SK-N-SH (cell line): ENCODE measurements at places on chromosomes 7 and 10.
A peak's percentile ranks its signal among the peaks of the same experiment; 100 is the strongest.

DNA sequence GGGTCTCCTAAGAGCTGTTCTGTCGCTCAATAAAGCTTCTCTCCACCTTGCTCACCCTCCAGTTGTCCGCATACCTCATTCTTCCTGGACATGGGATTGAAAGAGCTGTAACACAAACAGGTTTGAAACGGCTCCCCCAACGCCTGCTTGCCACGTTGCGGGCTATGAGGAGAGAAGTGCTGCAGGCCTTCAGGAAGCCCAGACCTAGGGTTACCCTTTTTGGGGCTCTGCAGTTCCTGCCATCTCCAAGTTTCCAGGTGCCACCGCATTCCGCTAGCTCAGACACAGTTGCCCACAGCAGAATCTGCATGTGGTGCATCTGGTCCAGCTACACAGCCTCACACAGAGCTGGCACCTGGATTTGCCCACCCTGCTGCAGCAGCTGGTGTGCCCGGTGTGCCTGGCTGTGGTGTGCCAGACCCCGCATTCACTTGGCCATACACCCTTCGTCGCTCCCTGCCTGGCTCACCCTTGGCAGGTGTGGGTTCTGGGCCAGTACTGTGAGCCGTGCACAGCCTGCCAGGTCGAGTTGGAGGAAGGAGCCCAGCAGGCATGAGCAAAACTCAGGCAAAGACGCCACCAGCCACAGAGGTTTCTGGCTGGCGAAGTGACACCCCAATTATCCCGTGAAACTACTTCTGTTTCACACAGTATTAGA lies 253.2 kb upstream of the SEMA3A start:
- no peak for DNase-seq

- no peak for DNase-seq
Measured at GRCh38 chr10:101965075-101965765, 90.8 kb downstream of the ARMH3 start.

- no peak for DNase-seq
Measured at GRCh38 chr7:122136078-122136477, 8.0 kb downstream of the AASS start.

DNA sequence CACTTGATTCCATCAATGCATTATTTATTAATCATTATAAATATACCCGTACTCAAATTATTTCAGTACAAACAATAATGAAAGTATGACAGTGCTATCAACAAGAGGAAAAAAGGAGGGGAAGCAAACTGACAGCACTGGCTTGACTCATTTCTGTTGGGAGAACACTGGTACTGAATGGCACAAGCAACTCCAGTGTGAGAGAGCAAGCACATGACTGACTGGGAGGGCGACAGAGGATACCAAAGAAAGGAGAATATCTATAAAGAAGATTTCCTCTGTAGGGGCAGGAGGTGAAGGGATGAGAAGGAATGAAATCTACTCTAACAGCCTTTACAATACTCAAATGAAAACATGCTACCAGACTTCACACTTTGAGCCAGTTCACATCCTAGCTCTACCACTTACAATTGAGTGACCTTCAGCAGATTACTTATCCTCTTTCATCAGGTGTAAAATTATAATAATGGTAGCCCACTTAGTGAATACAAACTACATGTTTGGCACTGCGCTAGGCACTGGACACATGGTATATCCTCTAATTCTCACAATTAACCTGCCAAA lies 1.5 kb downstream of the USP54 start:
- no peak for DNase-seq

DNA sequence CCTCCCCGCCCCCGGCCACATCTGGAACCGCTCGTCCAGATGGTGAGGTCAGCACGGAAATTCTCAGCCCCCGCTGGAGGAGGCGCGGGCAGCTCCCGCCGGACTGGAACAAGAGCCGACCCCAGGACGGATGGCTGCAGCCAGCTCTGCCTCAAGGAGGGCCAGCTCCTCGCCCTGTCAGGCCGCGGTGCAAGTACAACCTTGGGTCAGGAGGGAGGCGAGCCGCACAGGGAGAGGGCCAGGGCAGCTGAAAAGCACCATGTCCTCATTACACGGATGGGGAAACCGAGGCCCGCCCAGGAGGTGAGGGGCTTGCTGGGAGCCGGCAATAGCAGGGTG lies 3.8 kb upstream of the GRIFIN start:
- no peak for DNase-seq

- DNase-seq: no peak
Measured at GRCh38 chr10:21292763-21293517, 232.5 kb downstream of the SKIDA1 start.

DNA sequence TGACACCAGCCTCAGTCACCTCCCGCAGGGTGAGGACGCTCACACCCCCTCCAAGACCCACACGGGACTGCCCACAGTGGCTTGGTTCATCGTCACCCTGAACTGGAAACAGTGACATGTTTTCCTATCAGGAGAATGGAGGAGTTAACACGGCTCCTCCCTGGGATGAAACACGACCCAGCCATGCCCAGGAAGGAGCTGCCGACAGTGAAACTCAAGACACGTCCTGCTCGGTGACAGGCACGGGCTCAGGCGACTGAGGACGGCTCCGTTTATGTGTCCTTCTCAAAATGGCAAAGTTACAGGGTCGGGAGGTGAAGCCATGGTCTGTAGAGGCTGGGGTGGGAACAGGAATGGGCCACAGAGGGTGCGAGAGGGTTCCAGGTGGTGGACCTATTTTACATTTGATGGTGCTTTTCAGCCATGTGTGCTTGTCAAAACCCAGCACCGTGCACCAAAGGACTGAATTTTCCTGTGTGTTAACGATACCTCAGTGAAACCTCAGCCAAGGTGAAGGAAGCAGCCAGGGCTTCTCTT lies 272.4 kb downstream of the ADARB2 start:
- DNase-seq: no peak

GRCh38 chr10:79229830-79230327 lies 117.4 kb upstream of the PPIF start:
- no peak for DNase-seq

DNA sequence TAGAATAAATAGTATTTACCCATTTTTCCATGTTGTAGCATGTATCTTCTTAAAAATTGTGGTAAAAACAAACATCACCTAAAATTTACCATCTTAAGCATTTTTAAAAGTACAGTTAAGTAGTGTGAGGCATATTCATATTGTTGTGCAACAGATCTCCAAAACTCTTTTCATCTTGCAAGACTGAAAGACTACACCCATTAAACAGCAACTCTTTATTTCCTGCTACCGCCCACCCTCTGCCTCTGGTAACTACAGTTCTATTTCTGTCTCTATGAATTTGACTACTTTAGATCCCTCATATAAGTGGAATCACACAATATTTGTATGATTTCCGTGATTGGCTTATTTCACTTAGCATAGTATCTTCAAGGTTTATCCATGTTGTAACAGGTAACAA lies 40.0 kb upstream of the AGBL3 start:
- DNase-seq: no peak

DNA sequence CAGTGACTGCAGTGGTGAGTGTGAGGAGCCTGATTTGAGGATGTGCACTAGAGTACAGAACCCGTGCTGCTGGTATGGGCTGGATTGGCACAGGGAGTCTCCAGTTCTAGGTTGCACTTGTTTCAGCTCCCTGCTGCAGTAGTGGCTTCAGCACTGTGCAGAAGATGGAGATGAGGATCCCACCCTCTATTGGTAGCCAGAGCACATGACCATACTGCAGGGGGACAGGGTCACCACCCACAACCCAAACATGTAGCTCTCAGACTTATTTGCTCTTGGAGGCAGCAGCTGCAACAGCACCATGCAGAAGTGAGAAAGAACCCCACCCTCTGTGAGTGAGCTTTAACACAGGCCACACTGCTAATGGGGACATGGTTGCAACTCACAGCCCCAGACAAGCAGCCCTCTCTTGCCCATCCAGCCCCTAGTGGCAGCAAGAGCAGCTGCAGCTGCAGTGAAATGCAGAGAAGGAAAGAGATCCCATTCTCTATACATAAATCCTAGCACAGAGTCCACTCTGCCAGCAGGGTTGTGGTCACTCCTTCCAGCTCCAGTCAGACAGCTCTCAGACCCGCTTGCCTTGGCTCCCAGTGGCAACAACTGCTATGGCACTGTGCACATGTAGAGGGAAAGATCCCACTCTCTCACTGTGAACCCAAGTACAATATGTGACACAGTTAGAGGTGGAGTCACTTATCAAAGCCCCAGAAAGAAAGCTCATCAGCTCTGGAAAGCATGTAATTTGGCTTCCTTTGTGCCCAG lies 51.4 kb upstream of the SCIN start:
- DNase-seq: peak; percentile 35

DNA sequence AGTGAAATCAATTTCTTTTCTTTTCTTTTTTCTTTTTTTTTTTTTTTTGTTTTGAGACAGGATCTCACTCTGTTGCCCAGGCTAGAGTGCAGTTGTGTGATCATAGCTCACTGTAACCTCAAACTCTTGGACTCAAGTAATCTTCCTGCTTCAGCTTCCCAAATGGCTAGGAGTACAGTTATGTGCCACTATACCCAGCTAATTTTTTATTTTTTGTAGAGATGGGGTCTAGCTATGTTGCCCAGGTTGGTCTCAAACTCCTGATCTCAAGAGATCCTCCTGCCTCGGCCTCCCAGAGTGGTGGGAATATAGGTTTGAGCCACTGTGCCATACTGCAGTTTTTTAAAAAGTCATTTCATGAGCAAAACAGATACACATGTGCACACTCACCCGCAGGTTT lies 79.8 kb downstream of the ANK3 start:
- no peak for DNase-seq

DNA sequence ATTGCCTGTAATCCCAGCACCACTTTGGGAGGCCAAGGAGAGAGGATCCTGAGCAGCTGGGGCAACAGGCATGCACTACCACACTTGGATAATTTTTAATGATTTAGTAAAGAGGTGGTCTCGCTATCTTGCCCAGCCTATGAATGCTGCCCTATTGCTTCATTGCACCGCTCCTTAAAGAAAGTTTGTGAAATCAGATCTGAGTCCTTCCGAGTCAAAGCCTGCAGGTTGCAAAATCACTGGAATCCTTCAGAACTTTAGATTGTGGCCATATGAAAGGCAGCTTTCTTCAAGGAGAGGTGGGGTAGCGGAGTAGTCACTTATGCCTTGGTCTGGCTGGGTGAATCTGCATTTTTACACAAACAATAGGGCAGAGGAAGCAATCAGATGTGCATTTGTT lies 166.3 kb downstream of the ARHGAP12 start:
- DNase-seq: no peak

GRCh38 chr7:133784486-133785001 lies 342.6 kb upstream of the LRGUK start:
- peak; percentile 66 for DNase-seq

GRCh38 chr10:103800789-103801540 lies 54.4 kb downstream of the SH3PXD2A start:
- no peak for DNase-seq

DNA sequence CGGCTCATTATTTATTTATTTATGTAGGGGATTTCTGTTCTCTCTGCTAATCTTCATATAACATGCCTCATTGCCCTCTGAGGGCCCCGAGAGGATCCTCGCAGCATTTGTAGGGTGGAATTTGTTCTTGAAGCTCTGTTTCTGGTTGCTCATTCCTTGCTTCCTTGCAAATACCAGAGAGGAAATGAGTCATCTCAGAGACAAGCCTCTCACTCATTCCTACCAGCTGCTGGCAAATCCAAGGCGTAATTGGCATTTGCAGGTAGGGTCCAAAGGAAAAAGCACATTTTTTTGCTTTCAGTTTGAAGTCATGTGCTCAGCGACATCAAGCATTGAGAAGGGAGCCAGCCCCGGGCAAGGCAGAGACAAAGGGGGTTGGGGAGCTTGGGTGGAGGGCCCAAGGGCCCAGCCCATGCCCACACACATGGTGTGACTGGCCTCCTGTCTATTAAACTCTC lies 501.6 kb downstream of the GALNT17 start:
- DNase-seq: no peak

DNA sequence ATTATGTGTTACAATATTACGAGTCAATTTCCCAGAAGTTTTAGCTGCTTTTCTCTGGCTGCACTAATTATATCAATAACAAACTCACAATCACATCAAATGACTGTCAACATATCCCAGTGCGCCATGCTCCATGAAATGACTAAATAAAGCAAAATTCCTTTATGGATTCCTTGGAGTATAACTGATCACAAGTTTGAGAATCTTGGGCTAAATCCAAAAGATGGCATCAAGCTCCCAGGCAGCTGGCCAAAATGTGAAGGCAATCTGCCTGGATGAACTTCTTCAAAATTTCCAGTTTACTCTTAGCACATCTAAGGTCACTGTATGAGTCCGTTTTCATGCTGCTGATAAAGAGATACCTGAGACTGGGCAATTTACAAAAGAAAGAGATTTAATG lies 210.8 kb downstream of the CCSER2 start:
- DNase-seq: no peak

- no peak for DNase-seq
Measured at GRCh38 chr10:97635577-97635976, 2.3 kb upstream of the MORN4 start.

GRCh38 chr10:125083576-125083920 lies 76.8 kb downstream of the CTBP2 start:
- no peak for DNase-seq

GRCh38 chr7:126483972-126484371 lies 768.8 kb downstream of the GRM8 start:
- DNase-seq: peak; percentile 58

GRCh38 chr10:79331709-79332108 lies 15.6 kb upstream of the PPIF start:
- no peak for DNase-seq

GRCh38 chr10:84850826-84851225 lies 522.4 kb downstream of the CCSER2 start:
- DNase-seq: no peak

GRCh38 chr10:104317726-104318299 lies 20.5 kb downstream of the ITPRIP start:
- no peak for DNase-seq

DNA sequence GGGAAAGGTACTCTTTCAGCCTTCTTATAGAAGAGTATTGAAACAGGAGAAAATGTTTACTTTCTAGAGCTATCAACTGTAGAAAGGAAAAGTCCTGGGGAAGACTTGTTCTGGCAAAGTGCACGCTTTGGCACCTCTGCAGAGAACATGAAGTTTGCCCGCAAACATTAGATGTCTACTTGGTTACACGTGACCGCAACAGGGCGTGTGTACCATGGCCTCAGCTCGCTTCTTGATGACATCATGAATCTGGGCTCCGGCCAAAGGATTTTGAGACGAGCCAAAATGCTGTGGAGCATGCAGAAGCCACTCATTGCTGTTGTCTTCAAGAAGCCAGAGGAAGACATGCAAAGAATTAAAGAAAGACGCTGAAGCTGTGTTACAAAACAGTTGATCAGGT lies 8.6 kb upstream of the TAS2R60 start:
- no peak for DNase-seq

- no peak for DNase-seq
Measured at GRCh38 chr7:107353701-107354100, 116.2 kb upstream of the GPR22 start.

- no peak for DNase-seq
Measured at GRCh38 chr10:6729861-6730344, 149.8 kb upstream of the PRKCQ start.
